ENCODE measurements at places on chromosomes 7 and 10.

- DNase-seq: peak; percentile 14
Observed at GRCh38 chr7:149196705-149197171, 1.4 kb downstream of the ZNF282 start.

DNA sequence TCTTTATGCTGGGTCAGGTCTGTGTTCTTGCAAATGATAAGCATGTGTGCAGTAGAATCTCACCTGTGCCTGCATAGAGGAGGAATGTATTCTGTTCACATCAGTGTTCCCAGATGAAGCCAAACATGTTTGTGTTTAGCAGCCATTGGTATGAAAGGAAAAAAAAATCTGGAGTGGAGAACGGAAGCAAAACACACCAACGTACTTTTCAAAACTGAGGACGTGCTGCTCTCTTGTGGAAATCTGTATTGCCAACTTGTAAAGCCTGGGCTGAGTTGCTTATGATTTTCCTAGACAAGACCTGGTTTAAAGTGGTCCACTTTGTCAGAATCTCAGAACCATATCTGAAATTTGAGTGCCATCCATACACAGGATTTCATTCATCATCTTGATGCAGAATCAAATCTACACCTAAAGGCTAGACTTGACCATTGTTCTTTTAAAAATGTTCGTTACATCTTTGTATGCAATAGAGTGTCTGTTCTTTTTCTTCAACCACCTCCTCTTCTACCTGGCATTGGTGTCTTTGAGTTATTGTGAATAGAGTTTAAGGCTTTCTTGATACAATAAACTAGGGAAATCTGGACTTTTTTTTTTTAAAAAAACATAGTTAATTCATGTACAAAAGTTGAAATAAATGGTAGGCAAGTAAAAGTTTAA lies 367.7 kb downstream of the PHF14 start:
- peak; percentile 0 for DNase-seq

DNA sequence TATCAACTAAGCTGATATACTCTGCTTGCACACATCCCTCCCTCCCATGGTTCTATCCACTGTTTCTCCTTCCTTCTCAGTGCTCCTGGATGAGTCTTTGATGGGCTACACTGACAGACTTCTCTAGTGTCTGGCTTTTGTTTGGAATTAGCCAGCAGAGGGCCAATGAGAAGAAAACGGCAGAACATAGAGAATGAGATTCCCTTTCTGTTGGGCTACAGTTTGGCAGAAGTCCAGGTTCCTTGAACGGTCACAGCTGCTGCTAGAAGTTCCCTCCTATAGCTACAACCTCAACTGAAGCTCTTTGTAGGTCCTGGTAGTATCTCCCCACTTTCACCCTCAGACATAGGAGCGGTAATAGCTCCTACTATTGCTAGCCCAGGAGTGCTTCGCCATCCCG lies 251.1 kb upstream of the LRRN3 start:
- DNase-seq: peak; percentile 57

- DNase-seq: no peak
Observed at GRCh38 chr7:108231221-108231620, 101.1 kb upstream of the LAMB4 start.

- DNase-seq: peak; percentile 22
Observed at GRCh38 chr7:124152859-124153692, 120.2 kb upstream of the TMEM229A start.

- DNase-seq: peak; percentile 88
Observed at GRCh38 chr7:20797462-20798080, 10.9 kb upstream of the SP8 start.

DNA sequence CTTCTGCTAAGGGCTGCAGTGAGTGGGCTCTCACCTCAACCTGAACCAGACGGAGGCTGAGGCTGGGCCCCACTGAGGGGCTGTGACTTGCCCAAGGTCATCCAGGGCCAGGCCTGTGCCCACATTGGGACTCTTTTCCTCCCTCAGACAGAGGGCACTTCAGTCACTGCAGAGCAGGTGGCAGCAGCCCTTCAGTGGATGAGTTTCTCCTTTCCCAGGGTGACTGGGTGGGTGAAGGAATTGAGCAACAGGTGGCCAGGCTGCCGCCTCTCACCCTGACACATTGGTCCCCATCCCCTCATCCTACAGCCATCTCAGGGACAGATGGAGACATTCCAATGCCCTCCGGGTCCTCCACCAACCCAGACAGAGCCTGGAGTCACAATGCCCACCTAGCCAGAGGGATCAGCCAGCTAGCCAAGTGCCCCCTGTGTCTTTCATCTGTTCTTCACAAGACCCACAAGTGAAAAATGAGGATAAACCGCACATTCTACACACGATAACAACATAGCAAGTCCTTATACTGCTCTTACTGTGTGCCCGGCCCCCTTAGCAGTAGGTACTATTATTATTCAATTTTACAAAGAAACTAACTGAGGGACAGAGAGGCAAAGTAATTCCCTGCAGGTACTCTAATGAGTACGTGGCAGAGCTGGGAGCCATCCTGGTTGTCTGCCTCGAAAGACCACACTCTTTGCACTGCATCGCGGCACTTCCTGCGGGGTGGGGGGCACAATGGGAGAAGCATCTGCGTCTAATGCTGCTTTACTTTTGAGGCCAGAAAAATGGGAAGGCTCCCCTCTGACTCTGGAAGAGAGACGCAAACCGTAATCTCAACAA lies 1.7 kb upstream of the SLC18A3 start:
- DNase-seq: no peak

DNA sequence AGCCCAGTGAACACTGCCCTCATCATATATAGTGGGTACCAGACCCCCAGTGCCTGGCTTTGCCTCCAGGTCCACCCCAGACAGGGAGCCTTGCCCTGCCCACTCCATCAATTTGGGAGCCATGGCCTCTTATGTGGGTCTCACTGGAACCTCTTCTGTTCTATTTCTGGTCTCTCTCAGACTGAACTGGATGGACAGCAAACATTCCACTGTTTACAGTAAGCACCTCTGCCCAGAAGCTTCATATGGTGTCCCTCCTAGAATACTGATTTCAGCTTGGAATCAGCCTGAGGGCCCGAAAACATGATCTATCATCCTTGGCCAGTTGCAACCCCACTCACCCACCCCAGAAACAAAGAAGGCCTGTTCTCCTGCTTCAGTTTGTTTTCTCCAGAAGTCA lies 81.0 kb upstream of the SLF2 start:
- no peak for DNase-seq

DNA sequence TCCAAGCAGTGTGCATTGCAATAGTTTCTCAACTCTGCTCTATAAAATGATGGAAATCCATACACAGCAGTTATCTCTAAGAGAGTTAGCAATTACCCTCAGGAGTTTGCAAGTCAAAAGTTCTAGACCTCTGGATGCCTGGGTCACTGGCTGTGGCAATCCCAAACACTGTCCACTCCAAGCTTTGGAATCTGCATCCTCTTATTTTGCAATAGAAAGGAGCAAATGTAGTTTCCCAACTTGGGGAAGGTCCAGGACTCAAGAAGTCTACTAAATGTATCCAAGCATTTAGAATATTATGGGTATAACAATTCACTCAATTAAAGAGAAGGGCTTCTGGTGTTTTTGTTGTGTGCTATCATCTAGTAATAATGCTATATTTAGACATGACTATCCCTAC lies 131.3 kb upstream of the NRP1 start:
- DNase-seq: no peak

DNA sequence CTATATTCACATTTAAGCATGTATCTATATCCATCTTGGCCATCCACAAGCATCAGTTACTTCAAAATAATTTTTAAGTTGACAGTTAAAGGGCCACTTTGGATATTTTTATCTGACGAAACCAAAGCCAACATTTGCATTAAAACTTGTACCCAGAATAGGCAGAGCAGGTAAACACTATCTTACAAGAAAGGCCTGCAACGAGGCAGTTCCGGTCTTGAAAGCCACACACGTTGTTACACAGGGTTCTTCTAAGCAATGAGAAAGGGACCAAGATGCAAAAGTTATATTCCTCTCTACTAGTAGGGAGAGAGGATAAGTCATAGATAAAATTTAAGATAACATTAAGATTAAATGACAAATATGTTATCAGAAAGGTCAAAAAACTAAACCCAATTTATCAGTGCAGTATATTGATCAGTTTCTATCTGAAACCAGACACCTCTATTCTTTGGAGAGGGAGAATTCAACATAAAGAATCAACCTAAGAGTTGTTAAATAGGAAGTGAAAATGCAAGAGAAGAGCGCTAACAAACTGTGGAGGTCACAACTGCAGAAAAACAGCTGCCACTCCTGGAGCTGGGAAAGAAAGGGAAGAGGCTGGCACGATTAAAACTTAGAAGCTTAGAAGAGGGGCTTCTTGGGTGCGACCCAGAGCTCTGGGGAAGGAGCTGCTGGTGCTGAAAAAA lies 701.3 kb downstream of the TNS3 start:
- DNase-seq: no peak

DNA sequence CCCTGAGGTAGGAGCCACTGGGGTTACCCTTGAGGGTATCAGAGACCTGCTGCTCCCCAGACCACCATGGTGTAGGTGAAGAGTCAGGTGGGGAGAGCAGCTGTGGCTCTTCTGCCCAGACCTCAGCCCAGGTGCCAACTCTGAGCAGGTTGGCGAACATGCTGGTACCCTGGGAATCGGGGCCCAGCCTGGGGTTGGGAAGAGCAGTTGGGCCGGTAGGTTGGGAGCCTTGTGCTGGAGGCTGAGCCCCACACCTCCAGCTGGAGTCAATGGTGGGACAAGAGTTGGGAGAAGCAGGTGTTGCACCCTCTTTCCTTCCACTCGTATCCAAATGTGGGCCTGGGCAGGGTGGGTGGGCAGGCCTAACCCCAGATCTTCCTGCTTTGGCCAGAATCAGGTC lies 114.5 kb downstream of the CDH23 start:
- no peak for DNase-seq

- DNase-seq: no peak
Observed at GRCh38 chr10:97016728-97017473, 168.9 kb downstream of the SLIT1 start.

- DNase-seq: no peak
Observed at GRCh38 chr10:21623291-21623690, 89.3 kb downstream of the MLLT10 start.

GRCh38 chr10:104707602-104708459 lies 66.7 kb downstream of the SORCS3 start:
- DNase-seq: peak; percentile 21

DNA sequence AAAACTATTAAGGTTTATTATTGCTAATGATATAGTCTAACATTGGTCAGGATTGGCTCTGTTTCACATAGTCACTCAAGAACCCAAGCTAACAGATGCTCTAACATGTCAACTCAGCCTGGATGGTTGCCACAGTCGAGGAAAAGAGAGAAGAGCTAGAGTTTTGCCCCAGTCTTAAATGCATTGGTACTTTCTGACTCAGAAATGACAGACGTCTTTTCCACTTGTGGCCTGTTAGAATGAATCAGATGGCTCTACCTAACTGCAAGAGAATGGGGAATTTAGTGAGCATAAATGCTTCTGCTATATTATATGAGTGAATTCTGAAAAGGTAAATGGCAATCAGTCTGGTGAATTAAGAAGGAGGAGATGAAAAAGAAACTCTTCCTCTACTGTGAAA lies 13.9 kb downstream of the HECTD2 start:
- DNase-seq: no peak

- DNase-seq: no peak
Observed at GRCh38 chr10:49037187-49037586, 78.1 kb downstream of the VSTM4 start.

- no peak for DNase-seq
Observed at GRCh38 chr7:32616625-32617024, 121.3 kb downstream of the AVL9 start.

DNA sequence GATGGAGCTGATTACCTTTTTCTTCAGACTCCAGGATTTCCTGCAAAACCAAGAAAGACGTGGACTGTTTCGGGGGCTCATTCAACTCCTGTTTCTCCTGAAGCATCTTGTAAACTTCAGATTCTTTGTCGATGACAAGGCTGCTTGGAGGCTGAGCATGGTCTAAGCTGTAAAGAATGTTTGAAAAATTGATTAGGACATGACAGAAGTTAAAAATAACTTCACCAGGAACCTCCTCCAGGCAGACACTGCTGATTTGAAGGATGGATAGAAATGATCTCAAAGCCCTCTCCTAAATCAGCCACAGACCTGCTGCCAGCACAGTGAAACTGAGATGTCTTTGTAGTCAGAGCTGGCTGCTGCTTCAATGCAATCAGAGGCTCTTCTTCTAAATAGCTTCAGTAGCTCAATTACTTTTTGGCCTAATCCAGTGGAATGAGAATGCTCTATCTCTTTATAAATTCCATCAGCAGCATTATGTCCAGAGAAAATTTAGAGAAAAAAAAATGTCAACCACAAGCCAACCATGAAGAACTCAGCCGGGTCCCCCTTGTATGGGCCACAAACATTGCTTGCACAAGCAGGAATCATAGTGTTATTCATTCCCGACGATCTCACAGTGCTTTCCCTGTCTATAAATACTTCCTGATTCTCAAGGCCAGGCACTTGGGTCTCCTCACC lies 43.5 kb downstream of the PDLIM1 start:
- DNase-seq: no peak

DNA sequence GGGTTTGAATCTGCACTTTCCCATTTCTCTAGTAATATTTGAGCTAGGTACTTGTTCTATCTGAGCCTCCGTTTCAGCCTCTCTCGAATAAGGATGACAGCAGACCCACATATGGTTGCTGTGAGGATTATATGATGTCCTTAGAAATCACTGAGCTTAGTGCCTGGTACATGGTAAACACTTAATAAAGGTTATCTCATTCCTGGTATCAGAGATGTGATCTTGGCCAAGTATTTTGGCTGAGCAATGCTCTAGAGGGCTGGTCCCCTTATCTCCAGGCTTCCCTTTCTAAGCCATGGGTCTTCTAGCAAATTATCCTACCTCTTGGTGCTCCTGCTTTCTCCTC lies 407 bp upstream of the MKRN1 start:
- DNase-seq: no peak

GRCh38 chr10:120770496-120770895 lies 80.7 kb upstream of the WDR11 start:
- no peak for DNase-seq

GRCh38 chr7:73644688-73645286 lies 20.5 kb upstream of the MLXIPL start:
- no peak for DNase-seq

DNA sequence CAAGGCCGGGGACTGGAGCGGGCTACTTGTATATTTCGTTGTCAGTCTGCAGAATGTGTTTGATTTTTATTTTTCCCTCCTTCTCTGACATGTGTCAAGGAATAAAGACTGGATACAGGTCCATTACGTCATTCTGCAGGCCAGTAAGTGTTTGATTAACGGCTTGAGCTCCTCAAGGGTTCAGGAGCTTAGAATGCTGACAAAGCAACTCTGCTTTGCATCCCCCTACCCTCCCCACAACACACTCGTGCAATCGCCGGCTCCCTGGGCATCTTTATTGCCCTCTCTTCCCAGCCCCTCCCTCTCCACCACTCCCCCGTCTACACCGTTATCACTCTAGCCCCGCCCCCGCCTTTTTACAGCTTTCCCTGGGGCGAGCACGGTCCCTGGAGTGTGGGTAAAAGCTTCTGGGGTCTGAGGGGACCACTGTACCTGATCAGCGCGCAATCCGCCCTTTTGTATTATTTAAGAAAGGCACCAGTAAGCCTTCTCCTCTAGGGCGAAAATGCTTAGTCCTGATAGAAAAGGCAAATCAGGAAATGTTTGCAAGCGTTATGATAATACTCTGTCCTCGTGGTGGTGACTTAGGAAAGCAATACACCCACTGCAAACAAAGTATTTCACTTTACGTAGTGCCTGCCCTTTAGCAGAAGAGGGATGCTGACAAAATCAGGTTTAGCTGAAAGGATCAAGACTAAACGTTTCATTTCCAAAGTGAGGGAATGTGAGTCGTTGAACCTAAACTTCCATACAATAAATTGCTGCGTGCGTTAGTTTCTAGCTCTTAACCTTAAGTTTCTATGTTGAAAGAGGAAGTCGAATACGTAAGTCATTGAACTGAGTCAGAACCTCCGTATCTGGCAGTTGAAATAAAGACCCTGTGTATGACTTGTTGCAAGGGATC lies 1.4 kb upstream of the CREB5 start:
- no peak for DNase-seq
